ENCODE measurements at places on chromosomes 4 and X. TPM values are rescaled to one million over a fixed set of nuclear protein-coding genes. Genes with fewer than 3 reads are reported as not detected.

- H3K4me1 ChIP-seq = peaks cover 63% of the 10 kb centered on the region
- H3K4me3 ChIP-seq = no peak overlapping the region
- DNase-seq = no peak
Observed at GRCh38 chr4:84952776-84953175, 13.7 kb downstream of the WDFY3 start.

- no peak for DNase-seq
- H3K27me3 ChIP-seq = no peaks in the 10 kb centered on the region
- H3K4me3 ChIP-seq = no peak overlapping the region
- H3K4me1 ChIP-seq = no peaks in the 10 kb centered on the region
- H3K27ac ChIP-seq = no peak overlapping the region
- no peaks in the 10 kb centered on the region for H3K36me3 ChIP-seq
Observed at GRCh38 chr4:176013476-176014247, 52.0 kb upstream of the WDR17 start.

The FGF13 gene
- 5.2 TPM for total RNA-seq

The FGFBP1 gene
- total RNA-seq = 178 TPM

Measured in suprapubic skin (tissue), 4 donors.